Midbrain (tissue), 1 donor: ENCODE measurements at places on chromosomes 16 and 17.

GRCh38 chr16:76518781-76519180 is 241.6 kb downstream of the CNTNAP4 start:
- no peak for DNase-seq

DNA sequence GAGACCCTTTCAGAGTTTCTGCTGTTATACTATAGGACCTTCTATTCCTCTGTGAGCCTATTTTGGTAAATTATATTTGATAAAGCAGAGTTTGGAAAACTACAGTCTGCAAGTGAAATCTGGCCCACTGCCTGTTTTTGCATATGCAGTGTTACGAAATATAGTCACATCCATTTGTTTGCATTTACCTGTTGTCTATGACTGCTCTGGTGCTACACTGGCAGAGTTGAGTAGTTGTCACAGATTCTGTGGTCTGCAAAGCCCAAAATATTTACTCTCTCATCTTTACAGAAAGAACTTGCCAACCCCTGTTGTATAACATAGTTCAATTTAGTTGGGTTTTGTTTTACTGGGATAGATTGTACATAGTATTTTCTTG is 42.3 kb downstream of the TNRC6A start:
- no peak for DNase-seq

DNA sequence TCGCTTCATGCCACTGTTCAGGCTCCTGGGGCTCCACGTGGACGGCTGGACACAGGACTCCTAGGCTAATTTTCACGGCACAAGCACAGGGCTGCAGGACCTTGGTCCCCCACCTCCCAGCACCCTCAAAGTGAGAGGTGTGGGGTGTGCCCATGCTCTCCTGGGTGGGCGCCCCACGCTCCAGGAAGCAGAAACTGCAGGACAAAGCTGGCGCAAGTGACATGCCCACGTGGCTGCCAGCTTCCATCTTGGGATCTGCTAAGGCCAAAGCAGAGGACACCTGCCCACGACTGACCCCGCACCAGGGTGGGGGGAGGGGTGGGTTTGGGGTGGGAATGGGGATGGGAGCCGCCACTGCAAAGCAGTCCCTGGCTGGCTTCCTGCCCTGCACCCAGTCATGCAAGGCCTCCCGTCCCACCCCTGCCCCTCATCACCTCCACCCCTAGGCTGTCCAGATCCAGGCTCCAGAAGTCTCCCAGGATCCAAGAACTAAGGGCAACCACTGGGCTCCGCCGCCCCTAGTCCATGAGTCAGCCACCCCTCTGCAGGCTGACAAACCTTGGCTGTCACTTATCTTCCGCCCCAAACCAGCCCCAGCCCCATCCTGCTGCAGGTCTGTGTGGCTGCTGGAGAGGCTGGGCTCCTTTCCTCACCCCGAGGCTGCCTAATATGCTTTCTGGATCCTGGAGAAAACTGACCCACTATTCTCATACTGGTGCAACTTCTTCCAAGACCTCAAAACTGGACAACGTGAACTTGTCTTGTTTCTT is 11.1 kb downstream of the USP6 start:
- no peak for DNase-seq

DNA sequence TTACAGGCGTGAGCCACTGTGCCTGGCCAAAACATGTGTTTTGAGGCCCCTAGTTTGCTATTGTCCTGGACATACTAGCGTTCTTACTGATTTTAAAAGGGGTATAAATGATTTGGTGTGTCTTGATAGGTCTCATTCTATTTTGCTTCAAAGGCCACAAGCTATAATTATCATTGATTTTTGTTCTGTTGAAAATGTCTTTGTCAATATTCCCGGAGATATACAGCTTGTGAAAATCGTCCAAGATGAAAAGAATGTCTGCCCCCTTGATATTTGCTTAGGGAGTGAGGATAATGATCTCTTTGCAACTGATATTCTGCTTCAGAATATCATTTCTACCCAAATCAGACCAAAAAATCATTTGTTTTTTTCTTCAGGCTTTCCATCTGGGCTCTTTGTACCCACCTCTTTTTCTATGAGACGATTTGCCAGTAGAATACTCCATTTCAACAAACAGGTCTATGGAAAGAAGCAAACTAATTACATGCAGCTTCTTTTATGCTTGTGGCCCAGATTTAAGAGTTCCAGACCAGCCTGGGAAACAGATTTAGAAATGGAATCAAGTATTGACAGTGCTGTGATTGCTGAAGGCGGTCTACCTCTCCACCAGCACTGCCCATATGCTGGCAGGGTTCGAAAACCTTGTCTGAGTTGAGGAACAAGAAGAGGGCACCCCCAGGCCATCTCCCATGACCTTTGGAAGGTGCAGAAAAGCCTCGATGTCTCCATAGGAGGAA is 14.1 kb upstream of the ST6GALNAC1 start:
- no peak for DNase-seq

- DNase-seq = no peak
These were observed 209.3 kb downstream of the CHD9NB start for GRCh38 chr16:52843381-52843780.

- DNase-seq = no peak
These were observed 24.4 kb downstream of the HS3ST4 start for GRCh38 chr16:25716186-25716585.
